Mesenteric fat pad (tissue), 1 donor: ENCODE measurements at places on chromosomes 1 and 21. TPM values are rescaled to one million over a fixed set of nuclear protein-coding genes. Genes with fewer than 3 reads are reported as not detected.

ACOT11 gene
- total RNA-seq: 3.6 TPM

GRCh38 chr1:116359060-116359830 lies 13.8 kb upstream of the ATP1A1 start:
- no peak for DNase-seq

DNA sequence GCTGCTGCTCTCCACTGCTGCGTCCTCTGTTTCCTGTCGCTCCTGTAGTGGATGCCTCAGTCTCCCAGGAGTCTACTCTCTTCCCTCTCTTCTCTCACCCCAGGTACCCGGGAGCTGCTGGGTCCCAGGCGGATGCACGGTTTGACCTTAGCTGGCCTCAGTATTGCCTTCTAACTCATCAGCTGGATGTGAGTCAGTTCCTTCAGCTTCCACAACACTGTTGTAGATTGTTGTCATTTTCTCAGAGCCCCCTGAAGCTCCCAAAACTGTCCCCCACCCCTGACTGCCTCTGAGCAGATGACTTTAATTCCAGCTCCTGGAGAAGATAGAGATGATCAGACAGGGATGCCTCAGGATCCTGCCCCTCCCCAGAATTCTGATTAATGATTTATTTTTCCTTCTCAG lies 7.2 kb downstream of the CNIH3 start:
- DNase-seq: no peak

- no peak for DNase-seq
Observed at GRCh38 chr1:202107321-202107761, 15.4 kb upstream of the GPR37L1 start.

DNA sequence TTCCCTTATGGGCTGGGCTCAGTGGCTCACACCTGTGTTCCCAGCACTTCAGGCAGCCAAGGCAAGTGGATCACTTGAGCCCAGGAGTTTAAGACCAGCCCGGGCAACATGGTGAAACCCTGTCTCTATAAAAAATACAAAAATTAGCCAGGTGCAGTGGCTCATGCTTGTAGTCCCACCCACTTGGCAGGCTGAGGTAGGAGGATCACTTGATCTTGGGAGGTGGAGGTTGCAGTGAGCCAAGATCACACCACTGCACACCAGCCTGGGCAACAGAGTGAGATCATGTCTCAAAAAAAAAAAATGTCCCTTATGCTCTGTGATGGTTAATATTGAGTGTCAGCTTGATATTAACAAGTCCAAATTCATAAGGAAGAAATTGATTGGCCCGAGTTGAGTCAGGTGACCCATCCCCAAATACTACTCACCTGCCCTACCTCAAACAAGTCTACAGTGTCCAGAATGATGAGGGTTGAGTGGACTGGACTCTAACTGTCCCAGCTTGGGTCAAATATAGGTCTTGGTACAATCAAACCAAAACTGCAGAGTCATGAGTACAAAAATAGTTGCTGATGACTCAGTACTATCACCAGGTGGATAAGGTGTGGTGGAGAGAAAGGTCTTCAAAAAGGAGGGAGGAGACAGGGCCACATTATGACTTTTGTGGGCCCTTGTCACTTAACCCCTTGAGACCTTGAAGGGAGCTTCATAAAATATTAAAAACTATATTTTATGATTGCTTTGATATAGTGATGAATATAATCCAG lies 161.0 kb downstream of the ZNF326 start:
- no peak for DNase-seq

SAMD13 gene
- 0.61 TPM for total RNA-seq

DNA sequence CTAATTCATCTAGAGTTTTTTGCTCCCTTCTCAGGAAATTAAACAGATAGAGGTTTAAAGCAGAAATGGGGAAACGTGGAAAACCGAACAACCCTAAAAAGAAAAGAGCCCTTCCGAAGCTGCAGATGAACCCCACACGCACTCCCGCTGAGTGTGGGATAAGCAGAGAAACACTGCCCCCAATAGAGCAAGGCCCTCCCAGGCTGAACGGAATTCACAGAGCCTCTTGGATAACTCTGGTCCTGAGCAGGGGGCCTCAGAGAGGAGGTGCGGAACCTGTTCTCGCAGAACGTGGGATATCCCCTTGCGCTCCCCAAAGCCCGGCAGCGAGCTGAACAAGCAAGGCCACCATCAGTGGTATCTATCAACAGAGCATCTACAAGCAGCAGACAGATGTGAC lies 44.9 kb downstream of the SSBP3 start:
- no peak for DNase-seq
